Activated T-helper 1 cell treated with Interleukin-2 at 50 U/mL for 16 hours (primary cell): ENCODE measurements at places on chromosomes 12 and 14.
A peak's percentile ranks its signal among the peaks of the same experiment; 100 is the strongest.

- DNase-seq = no peak
These were observed 115.1 kb upstream of the SLC38A2 start for GRCh38 chr12:46487567-46488131.

- no peak for DNase-seq
These were observed 12.2 kb downstream of the NELL2 start for GRCh38 chr12:44863867-44864266.

- no peak for DNase-seq
These were observed 382.5 kb upstream of the ATP2B1 start for GRCh38 chr12:90090929-90091651.

GRCh38 chr12:27180906-27181505 lies 63.1 kb upstream of the STK38L start:
- no peak for DNase-seq

DNA sequence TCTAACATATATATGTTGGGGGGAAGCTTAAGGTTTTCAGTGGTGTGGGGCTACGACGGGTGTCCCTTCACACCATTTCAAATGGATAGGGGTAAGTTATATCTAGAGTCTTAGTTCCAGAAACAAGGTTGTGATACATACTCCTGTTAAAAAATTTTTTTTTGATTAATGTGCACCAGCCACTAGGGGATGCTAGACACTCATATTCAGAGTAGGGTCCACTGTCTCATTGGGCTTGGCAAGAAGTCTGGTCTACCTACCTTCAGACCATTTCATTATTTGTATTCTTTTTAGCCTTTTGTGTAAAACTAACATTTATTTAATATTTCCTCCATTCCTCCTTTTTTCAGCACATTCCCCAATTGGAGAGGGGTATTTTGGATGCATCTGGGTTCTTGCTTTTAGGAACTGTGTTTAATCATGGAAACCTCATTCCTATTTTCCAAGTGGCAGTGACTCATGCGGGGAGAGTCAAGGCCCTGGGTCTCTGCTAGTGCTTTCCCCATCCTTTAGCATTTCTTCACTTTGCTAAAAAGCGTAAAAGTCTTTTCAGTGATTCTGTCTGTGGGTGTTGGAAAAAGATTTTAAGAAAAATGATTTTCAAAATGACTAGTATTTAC lies 33.4 kb downstream of the ANO4 start:
- no peak for DNase-seq

DNA sequence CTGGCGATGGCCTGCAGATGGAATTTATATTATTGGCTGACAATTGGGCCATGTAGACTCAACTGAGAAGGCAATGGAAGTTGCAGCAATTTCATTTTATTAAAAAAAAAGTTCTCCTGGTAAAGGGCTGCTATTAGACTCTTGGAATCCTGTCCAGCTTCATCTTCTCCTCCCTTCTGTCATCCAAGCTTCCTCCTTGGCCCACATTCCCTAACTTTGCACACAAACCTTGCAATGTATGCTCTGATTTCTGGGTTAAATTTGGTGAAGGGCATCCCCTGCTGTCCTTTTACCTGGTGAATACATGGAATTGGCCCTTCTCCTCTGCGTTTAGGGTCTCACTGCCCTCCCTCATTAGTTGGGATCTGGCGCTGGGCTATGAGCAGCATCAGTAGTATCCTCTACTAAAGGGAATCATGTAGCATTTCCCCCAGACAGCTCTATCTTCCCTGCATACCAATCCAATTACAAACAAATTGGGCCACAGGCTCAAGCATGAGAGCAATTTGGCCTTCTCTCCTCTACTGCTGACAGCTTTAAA lies 336.9 kb downstream of the BMP4 start:
- DNase-seq = no peak

- no peak for DNase-seq
These were observed 364.9 kb upstream of the GARIN6 start for GRCh38 chr12:99282624-99283023.

- DNase-seq = no peak
These were observed 233.2 kb downstream of the PHLDA1 start for GRCh38 chr12:75798136-75798926.

GRCh38 chr14:90641168-90641567 lies 175.1 kb downstream of the TTC7B start:
- no peak for DNase-seq

- no peak for DNase-seq
These were observed 120.4 kb downstream of the FOXG1 start for GRCh38 chr14:28886940-28887339.

DNA sequence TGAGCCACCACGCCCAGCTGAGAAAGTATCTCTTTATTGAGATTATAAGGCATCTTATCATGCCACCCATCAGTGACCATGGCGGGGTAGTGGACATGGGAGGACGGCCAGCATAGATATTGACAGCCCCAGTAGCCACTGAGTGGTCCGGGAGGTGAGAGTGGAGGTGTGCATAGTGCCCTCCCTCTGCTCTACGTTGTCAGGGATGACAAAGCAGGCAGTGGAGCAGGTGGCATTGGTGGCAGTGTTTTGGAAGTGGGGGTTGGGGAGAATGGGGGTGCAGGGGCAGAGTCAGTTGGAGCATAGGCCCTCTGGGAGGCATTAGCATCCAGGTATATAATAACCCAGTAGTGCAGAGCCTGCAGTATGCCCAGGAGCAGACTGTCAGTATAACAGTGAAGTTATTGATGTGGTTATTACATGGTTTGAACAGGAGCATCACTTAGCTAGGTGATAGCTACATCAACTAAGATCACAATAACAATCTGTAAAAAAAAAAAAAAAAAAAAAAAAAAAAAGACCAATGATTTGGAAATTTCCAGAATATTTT lies 41.1 kb downstream of the GNG2 start:
- DNase-seq = no peak

GRCh38 chr12:129163461-129163860 lies 310.2 kb downstream of the GLT1D1 start:
- DNase-seq = no peak

- no peak for DNase-seq
These were observed 293.9 kb downstream of the KCNC2 start for GRCh38 chr12:74915718-74916117.

- DNase-seq = no peak
These were observed 23.9 kb upstream of the SMOC1 start for GRCh38 chr14:69855180-69855832.

GRCh38 chr12:133057446-133057845 lies 20.1 kb downstream of the ZNF84 start:
- DNase-seq = no peak

GRCh38 chr14:98210045-98210672 lies 1061.8 kb downstream of the BCL11B start:
- peak; percentile 40 for DNase-seq

DNA sequence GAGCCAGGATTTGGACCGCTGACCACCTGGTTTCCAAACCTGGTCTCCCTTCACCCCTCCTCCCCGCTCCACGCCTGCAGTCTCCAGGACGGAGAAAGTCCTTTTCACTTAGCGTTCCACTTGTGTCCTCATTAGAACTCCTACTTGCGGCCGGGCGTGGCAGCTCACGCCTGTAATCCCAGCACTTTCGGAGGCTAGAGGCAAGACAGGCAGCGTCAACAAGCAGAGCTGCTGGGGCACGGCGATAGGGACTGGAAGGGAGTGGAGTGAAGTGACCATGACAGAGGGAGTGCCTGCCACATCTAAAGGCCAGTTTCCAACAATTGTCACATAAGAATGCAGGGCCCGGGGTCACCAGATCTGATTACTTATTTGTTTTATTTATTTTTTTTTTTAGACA lies 132.5 kb upstream of the NCOR2 start:
- no peak for DNase-seq

DNA sequence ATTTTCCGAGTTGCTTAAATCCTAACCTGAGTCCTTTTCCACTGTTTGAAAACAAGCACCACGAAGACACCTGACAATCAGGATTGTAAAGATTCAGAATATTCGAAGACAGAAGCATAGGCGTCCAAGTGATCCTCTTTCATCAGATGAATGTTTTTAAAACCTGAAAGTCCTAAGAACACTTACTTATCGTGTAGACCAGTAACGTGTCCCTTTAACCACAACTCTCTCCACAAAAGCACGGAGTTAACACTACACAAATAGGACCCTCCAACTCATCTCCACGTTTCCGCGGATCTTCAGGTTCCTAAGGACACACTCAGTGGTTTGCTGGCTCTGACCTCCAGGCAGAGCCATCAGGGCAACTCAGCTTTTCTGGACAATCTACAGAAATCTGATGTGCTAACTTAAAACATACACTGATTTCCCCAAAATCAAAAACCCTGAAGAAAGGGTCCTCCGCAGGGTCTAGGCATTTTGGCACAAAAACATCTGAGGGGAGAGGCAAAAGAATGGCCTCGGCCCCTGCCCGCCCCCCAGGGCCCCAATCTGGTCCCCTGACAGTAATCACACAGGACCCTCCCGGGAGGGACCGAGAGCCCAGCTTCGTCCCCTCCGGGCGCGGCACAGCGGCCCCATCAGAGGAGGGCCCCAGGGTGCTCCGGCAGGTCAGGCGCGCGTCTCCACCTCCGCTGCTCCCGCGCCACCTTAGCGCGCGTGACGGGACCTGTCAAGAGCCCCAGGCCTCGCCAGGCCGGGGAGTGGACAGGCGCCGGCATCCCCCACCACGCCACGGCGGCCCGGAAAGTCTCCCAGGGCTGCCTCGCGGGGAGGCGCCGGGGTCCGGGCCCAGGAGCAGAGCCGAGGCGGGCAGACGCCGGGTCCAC lies 925 bp downstream of the DICER1 start:
- DNase-seq = peak; percentile 22

DNA sequence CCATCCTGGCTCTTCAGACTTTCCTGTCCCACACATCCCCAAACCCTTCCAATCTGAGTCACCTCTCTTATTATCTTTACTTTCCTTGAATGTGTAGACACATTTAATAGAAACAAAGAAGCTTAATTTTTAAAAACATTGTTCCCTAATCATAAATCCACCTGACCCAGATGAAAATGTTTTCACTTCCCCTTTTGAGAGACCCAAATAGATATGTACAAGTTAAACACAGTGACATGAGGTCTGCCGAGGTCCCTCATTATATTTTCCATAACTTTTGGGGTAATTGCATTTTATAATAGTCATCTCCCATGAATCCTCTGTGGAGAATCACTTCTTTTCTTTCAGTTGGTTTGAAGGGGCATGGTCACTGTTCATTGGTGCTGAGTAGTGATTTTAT lies 191.1 kb downstream of the GRIN2B start:
- no peak for DNase-seq

GRCh38 chr12:103955811-103956508 lies 9.7 kb upstream of the TDG start:
- DNase-seq = no peak

- DNase-seq = no peak
These were observed 13.3 kb upstream of the ANAPC5 start for GRCh38 chr12:121365416-121366062.

DNA sequence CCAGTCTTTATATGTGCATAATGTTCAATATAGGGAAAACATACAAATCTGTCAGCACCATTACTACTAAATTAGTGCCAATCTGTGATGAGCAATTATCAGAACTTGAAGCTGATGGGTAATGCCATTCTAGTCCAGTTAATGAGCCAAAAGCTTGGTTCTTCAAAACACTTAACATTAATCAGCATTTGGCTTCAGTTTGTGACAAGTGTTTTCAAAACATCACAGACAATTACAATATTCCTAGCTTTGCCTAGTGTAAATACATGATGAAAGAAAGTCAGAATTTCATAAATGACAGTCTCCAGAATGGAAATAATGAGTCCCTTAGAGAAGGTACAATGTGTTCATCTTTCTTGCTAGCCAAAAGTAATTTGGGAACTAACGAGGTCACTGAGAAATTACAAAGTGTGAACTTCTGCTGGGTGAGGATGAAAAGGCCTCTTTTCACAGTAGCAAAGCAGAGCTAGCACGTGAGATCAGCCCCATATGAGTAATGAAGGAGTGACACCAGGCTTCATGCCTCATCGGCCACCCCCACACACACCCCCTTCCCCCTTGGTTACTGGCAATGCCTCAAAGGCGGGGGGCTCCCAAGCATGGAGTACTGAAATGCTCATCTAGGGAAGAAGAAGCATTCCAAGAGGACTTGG lies 180.6 kb upstream of the EEA1 start:
- DNase-seq = no peak

DNA sequence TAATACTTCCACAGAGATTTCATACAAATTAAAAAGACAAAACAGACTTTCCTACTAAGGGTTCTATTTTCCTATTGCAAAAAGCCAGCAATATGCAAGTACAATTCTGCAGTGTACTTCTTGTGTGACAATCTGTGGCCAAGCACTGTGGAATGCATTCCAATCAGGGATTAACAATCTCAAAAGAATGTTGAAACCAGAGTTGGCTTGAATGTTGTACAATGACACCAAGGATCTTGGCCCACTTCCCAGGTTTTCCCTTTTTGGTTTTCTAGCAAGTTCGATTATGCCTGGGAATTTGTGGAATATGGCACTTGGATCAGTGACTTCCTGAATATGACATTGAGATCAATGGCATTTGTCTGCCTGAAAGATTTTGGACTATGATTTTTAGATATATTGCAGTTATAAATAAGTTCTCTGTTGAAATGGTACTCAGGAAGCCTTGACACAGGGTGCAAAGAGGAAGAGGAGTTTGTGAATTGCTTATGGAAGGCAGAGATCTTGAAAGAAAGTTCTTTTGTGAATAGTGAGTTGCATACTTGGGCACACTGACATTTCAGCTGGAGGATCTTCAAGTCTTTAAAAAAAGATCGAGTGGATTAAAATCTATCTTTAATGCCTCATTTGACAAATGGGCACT lies 81.4 kb upstream of the FERMT2 start:
- DNase-seq = no peak

- DNase-seq = no peak
These were observed 68.8 kb downstream of the CD163L1 start for GRCh38 chr12:7375145-7375543.

DNA sequence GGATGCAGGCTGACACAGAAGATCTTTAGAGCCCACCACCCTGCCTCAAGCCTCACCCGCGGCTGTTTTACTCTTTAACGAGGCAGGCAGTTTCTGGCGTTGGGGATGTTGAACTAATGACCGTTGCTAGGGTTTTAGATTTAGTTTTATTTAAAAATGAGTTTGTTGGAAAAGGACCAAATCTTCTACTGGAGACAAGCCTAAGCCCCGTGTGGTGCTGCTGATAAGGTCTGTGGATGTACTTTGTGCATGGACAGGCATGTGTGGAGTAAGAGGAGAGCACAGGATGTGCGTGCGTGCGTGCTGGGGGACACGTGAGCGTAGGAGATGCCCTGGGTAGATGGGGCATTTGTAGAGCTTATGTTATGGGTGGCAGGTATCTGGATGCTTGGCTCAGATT lies 5.7 kb downstream of the NTF3 start:
- DNase-seq = no peak

DNA sequence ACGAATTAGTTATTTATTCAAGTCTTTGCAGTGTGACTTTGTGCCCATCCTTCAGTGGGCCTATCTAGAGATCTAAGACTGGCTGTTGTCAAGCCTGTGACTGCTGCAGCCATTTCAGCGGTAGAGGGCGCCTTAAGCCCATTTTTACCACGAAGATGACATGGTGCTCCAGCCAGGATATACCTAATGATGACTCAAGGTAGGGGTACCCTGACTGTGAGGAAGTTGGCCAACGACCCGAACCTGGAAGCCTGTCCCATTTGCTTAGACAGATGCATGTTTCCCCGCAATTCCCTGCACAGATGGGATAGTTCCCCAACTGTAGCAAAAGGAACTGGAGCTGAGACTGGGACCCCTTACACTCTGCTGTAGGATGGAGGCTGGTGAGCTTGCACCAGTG lies 41.3 kb downstream of the RAB3IP start:
- no peak for DNase-seq
